GM23338 (cell line): ENCODE measurements at places on chromosomes 13 and 19. TPM values are rescaled to one million over a fixed set of nuclear protein-coding genes. Genes with fewer than 3 reads are reported as not detected.

Gene TM9SF2
- 115 and 140 TPM in 2 replicates for total RNA-seq

Gene SLC6A16
- 0.31 and 1.6 TPM in 2 replicates for total RNA-seq

Gene NLRP7
- 1.8 and 2.2 TPM in 2 replicates for total RNA-seq

DNA sequence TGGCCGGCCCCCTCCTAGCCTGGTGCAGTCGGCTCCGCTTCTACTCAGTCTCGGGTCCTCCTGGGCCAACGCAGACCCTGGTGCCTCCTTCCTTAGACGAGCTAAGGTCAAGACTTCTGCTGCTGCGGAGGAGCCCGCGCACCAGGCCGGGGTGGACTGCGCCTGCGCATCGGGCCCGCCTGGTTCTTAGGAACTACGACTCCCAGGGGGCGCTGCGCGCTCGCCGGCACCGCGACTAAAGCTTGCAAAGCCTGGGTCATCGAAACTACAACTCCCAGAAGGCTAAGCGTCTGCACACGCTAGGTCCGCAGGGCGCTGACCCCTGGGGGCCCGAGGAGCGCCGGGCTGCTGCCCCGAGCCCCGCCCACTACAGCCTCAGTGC, at the start of gene ZNF835:
ZNF835 (minus strand) TSS at position 145 of the 382 bp plus-strand sequence. CDS start 6,559 bp downstream, outside the sequence.
- H3K27me3 ChIP-seq = no peaks in the 10 kb centered on the region
- peak; percentile 70 for DNase-seq
- H3K4me1 ChIP-seq = no peaks in the 10 kb centered on the region
- H3K27ac ChIP-seq = no peak within 1 kb of the TSS
- H3K36me3 ChIP-seq = no peaks in the 10 kb centered on the region
- peak within 1 kb of the TSS; percentile 45; the same call in 1 of the 2 replicates for H3K4me3 ChIP-seq

DNA sequence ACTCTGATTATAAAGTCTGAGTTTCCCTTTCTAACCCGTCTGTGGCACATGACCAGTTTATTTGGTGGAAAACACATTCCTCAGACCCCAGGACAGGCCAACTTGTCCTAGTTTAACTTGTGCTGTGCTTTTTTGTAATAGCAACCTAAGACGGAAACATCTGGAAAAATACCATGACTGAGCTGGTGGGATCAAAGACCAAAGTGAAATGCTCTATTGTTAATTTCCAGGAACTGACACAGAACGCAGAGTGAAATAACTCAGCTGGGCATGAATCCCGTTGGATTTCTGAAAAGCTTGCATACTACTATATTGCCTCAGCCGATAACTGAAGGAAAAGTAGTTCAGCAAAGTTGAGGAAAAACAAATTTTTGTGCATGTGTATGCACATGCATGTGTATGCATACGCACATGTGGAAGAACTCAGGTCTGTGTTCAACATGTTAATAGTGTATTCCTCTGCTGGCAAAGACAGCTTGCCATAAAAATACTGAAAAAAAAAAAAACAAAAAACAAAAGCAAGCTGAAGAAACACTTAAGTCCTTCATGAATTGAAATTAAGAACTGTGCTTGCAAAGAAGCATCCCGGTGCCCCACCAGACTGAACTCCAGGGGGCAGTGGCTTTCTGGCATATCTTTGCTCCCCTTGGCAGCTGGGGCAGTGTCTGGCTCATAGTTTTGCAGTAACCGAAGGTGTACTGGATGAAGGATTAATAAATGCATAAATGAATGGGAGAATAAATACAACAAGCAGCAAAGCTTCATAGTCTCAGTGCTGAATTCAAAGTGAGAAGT, 187.8 kb downstream of the LHFPL6 start:
- no peak overlapping the region for H3K4me3 ChIP-seq
- H3K36me3 ChIP-seq = no peaks in the 10 kb centered on the region

DNA sequence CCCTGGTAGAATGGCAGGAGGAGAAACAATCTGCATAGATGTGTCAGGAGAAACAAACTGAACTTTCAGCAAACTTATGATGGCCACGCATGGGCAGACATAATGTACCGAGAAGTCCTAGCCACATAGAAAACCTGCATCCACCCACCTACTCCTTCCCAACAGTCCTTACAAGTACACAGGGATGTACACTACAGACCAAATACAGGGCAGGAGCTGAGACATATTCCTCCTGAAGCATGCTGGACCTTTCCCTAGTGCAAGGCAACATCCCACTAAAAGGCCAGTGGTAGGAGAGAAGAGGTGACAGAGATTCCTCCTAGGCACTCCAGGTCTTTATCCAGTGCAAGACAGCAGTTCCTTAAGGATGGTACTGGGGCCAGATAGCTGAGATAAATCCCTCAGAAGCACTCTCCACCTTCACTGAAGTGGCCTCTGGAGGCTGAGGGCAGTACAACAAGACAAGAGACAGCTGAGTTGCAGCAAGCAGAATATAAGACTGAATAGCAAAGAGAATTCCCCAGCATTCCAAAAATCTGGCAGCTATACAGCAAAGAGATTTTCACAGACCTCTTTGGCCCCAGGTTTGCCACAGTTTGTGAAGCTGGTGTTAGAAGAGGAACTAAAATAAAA, 18.3 kb downstream of the VWA8 start:
- H3K36me3 ChIP-seq = no peaks in the 10 kb centered on the region
- H3K27me3 ChIP-seq = no peaks in the 10 kb centered on the region
- H3K4me3 ChIP-seq = no peak overlapping the region
- no peak overlapping the region for H3K27ac ChIP-seq
- H3K4me1 ChIP-seq = no peaks in the 10 kb centered on the region

- no peak overlapping the region for H3K4me3 ChIP-seq
- no peaks in the 10 kb centered on the region for H3K27me3 ChIP-seq
- no peaks in the 10 kb centered on the region; the same call in 1 of the 2 replicates for H3K4me1 ChIP-seq
- H3K36me3 ChIP-seq = no peaks in the 10 kb centered on the region
- no peak overlapping the region for H3K27ac ChIP-seq
- no peak for DNase-seq
These were observed 237.5 kb downstream of the TSHZ3 start for GRCh38 chr19:31111741-31112140.

DNA sequence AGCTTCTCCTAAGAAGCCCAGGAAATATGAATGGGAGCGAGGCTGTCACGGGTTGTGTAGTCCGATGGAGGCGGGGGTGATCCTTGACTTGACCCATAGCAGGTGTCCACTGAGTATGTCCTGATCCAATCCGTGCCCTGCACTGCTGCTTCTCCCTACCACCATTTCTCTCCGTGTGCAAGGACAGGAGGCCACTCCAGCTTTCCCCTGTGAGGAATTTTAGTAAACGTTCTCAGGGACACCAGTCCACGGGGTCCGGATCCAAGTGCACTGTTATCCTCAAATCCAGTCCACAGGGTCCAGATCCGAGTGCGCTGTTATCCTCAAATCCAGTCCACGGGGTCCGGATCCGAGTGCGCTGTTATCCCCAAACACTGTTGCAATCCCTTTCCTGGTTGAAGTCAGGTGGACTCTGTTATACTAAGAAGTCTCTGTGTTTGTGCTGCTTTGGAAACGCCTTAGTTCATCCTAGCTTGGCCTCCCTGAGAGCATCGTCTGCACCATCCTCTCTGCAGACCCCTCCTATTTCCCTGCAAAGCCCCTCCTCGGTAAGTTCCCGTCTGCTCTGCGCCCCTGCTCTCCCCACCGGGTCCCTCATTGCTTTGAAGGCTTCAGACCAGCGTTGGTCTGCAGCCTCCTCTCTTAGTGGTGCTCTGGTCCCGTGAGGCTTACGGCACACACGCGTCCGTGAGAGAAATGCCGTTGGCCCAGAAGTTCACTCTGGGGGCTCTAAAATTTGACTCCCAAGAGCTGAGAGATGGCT, 303.5 kb downstream of the TEX29 start:
- H3K27me3 ChIP-seq = no peaks in the 10 kb centered on the region
- H3K36me3 ChIP-seq = no peaks in the 10 kb centered on the region
- H3K4me3 ChIP-seq = no peak overlapping the region

GRCh38 chr19:32748948-32749347, 29.4 kb downstream of the TDRD12 start:
- DNase-seq = no peak
- no peaks in the 10 kb centered on the region for H3K36me3 ChIP-seq
- H3K4me3 ChIP-seq = no peak overlapping the region
- no peaks in the 10 kb centered on the region for H3K27me3 ChIP-seq

GRCh38 chr19:40641281-40641680, 40.1 kb downstream of the LTBP4 start:
- H3K27me3 ChIP-seq = no peaks in the 10 kb centered on the region; the same call in 1 of the 2 replicates
- no peaks in the 10 kb centered on the region for H3K36me3 ChIP-seq
- no peak overlapping the region for H3K27ac ChIP-seq
- no peak for DNase-seq
- H3K4me1 ChIP-seq = peaks cover 7% of the 10 kb centered on the region

DNA sequence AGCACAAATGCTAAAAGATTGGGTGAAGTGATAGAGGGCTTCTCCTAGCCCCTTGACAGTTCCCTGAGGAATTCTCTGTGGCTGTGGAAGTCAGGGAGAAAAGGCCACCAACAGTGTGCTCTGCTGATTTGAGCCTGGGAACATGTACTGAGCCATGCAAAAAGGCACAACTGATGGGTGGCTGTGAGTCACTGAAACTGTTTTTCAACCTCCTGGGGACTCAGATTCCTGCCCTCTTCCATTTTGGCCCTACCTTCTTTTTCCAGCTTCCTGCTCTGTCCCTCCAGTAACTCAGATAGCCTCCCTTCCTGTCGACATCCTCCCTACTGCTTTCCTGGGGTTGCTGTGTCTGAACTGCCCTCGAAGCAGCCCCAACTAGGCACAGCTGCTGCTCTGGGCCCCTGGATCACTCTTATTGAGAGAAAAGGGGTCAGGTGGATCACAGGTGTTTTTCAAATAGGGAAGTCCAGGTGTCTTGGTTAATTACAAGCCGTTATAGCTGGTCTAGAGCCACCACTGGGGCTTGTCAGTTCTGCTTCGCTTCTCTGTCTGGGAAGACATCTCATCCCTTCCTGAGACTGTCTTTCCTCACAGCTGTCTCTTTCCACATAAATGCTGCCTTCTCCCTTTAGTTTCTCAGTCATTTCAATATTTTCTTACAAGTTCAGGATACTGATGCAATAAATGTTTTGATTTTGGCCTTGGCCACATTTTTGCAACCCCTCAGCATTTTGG, 13.7 kb downstream of the FAM124A start:
- H3K4me3 ChIP-seq = no peak overlapping the region
- H3K27me3 ChIP-seq = no peaks in the 10 kb centered on the region
- H3K4me1 ChIP-seq = peaks cover 29% of the 10 kb centered on the region; the same call in 1 of the 2 replicates
- peak; percentile 36 for DNase-seq
- H3K36me3 ChIP-seq = peaks cover 37% of the 10 kb centered on the region

DNA sequence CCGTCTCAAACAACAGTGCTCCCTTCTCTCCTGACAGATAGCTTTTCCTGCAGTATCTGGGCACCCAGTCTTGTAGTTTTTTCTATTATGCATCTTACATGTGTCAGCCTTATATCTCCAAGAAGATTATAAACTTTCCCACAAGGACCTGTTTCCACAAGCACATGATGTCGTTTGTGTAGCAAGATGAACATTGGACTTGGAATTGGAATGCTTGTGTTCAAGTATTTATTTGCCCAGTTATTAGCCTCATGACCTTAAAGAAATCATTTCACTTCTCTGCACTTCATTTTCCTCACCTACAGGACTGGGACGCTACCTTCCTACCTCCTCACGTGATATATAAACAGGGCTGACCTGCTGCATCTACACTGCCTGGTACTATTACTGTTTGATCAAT, 21.5 kb downstream of the SHISA2 start:
- H3K36me3 ChIP-seq = no peaks in the 10 kb centered on the region
- H3K27ac ChIP-seq = no peak overlapping the region
- no peaks in the 10 kb centered on the region for H3K27me3 ChIP-seq
- DNase-seq = no peak
- H3K4me3 ChIP-seq = no peak overlapping the region
- peaks cover 23% of the 10 kb centered on the region for H3K4me1 ChIP-seq

- H3K27ac ChIP-seq = no peak overlapping the region
- no peaks in the 10 kb centered on the region for H3K36me3 ChIP-seq
- H3K4me3 ChIP-seq = no peak overlapping the region
These were observed 266.8 kb downstream of the KCNRG start for GRCh38 chr13:50282016-50282415.
